ENCODE measurements at places on chromosomes 1 and 21.

- DNase-seq: no peak
These were observed 32.1 kb upstream of the PAXBP1 start for GRCh38 chr21:32803651-32804050.

DNA sequence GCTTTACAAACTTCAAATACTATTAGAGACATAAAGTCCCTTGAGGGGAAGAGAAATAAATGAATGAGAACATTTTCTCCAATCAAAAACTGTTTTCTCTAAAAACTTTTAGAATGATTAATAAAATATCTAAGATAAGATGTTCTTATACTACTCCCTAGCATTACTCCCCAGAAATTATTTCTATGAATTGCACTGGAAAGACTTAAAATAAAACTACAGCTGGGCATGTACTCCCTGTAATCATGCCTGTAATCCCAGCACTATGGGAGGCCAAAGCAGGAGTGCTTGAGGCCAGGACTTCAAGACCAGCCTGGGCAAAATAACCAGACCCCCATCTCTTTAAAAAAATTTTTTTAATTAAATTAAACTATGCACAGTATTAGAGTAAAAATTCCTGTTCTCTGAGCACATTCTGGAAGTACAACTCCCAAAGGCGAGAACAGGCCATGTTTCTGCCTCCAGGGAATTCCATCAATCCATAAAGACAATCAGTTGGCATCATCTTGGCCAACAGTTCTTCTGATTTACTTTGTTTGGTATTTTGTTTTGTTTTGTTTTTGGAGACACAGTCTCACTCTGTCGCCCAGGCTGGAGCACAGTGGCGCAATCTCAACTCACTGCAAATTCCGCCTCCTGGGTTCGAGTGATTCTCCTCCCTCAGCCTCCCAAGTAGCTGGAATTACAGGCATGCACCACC is 77.9 kb downstream of the TGFBR3 start:
- no peak for DNase-seq

DNA sequence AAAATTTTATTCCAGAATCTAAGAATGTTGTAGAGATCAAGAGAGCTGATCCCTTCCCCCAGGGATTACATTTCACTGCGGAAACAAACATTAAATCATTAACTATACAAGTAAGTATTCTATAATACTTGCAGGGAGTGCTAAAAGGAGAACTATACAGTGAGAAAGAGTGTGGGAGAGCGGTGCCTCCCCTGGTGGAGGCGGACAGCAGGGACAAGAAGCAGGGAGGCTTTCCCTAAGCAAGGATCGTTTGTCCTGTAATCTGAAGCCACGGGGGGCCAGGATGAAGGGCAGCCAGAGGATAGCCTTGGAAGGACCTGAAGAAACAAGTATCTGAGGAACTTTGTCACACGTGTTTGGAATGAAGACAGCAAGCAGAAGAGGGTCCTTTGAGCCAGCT is 40.1 kb downstream of the SLC9C2 start:
- no peak for DNase-seq

- DNase-seq: no peak
These were observed 10.0 kb downstream of the GBP5 start for GRCh38 chr1:89262643-89263042.

GRCh38 chr1:62912028-62912638 is 128.2 kb downstream of the ATG4C start:
- DNase-seq: no peak

- peak; percentile 37 for DNase-seq
These were observed 38.8 kb upstream of the OR2B11 start for GRCh38 chr1:247496581-247497285.

- DNase-seq: no peak
These were observed 30.9 kb downstream of the KCNT2 start for GRCh38 chr1:196577386-196577785.

- DNase-seq: no peak
These were observed 15.6 kb downstream of the RUNX3 start for GRCh38 chr1:24914226-24915069.

Data from NCI-H748 treated with DMSO at 0.1 percent for 48 hours (cell line).